Karpas-422 (cell line): ENCODE measurements at places on chromosomes 4 and X. TPM values are rescaled to one million over a fixed set of nuclear protein-coding genes. Genes with fewer than 3 reads are reported as not detected.

DNA sequence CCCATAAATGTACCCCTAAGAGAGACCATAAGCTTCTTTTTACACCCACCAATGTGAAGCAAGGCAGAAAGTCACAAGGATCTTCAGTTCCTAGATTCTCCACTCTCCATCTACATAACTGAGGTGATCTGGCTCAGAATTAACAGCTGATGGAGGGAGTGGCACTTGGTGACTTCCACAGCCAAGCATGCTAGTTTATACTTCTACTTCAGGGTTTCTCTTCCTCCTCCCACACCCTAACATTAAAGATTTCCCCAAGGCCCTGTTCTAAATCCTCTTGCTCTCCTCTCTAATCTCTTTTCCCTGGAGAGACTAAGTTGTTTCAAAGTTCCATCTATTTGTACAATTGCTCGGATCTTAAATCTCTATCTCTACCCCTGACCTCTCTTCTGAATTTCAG, 81.1 kb downstream of the MBNL3 start:
- DNase-seq: no peak

- DNase-seq: peak; percentile 45
These were observed 211.1 kb downstream of the GUCY2F start for GRCh38 chrX:109270580-109271484.

DNA sequence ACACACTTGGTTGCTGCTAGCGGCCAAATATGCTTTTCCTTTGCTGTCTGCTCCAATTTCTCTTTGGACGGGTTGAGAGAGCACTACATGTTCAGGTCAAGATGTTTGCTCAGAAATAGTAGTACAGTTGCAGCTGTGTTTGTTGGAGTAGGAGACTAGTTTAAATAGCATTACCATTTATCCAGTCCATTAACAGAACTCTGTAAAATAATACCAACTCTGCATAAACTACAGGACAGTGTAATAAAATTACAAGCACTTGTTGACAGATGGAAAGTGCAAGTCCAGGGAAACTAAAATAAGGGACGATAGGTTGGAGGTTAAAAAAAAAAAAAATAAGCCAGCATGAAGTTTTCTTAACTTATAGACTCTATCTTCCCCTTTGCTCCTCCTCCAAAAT, 20.2 kb downstream of the SLIT2 start:
- no peak for DNase-seq

FGD1 gene
- total RNA-seq: not detected in 2 replicates
